ENCODE measurements at places on chromosomes 5 and 9. TPM values are rescaled to one million over a fixed set of nuclear protein-coding genes. Genes with fewer than 3 reads are reported as not detected.

DNA sequence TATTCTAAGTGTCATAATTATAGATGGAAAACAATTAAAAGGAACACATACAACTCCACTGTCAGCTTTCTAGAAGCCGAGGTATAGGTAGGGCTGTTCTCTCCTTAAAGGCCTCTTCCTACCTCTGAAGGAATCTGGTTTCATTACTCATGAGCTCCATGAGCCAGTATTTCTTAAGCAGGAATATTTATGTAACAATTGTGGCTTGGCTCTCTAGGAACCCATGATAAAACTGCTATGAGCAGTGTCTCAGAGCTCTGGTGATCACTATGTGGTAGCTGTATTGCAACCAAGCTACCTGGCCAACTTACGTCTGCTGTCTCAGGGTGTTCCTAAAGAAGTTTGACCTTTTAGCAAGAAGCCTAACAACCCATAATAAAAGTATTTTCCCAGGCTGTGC is 157.7 kb downstream of the CEP120 start:
- DNase-seq: no peak
- H3K27me3 ChIP-seq: peaks cover 6% of the 10 kb centered on the region
- no peaks in the 10 kb centered on the region for H3K4me1 ChIP-seq
- no peak overlapping the region for H3K27ac ChIP-seq
- no peaks in the 10 kb centered on the region for H3K36me3 ChIP-seq

DNA sequence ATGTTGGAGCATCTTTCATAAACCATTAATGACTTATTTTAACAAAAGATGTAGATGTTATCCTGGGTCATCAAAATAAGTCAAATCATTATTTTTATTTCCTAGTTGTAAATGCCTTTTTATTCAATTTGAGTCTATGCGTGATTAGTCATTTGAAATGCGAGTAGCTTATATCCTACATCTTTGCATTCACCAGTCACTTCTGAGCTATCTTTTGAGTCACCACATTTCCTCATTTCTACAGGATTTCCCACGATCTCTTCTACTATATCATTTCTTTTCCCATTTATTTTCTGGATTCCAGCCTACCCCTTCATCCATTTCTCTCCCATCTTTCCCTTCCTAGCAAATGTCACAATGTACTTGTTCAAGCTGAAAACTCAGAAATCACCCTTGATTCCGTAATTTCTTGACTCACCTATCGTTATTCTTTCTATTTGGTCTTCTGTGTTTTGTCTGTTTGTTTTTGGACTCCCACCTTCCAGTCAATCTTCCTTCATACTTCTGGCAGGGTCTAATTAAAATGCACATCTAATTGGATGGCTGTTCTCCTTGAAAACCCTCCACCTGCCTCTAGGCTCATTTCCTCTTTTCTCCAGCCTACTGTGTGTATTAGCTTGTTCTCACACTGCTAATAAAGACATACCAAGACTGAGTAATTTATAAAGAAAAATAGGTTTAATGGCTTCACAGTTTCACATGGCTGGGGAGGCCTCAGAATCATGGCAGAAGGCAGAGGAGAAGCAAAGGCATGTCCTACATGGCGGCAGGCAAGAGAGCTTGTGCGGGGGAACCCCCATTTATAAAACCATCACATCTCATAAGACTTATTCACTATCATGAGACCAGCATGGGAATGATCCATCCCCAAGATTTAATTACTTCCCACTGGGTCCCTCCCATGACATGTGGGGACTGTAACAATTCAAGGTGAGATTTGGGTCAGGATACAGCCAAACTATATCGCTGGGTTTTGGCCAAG is 112.4 kb downstream of the MEF2C start:
- no peaks in the 10 kb centered on the region for H3K27me3 ChIP-seq
- no peak overlapping the region for H3K4me3 ChIP-seq
- no peaks in the 10 kb centered on the region for H3K4me1 ChIP-seq
- no peak for DNase-seq

Gene ANP32B
- 156 TPM for total RNA-seq

- peaks cover 1% of the 10 kb centered on the region for H3K36me3 ChIP-seq
- no peaks in the 10 kb centered on the region for H3K27me3 ChIP-seq
- H3K4me3 ChIP-seq: no peak overlapping the region
- no peaks in the 10 kb centered on the region for H3K4me1 ChIP-seq
- H3K27ac ChIP-seq: no peak overlapping the region
Observed at GRCh38 chr5:1063661-1064382, 48.0 kb downstream of the SLC12A7 start.

Gene FCN2
- not detected for total RNA-seq

DNA sequence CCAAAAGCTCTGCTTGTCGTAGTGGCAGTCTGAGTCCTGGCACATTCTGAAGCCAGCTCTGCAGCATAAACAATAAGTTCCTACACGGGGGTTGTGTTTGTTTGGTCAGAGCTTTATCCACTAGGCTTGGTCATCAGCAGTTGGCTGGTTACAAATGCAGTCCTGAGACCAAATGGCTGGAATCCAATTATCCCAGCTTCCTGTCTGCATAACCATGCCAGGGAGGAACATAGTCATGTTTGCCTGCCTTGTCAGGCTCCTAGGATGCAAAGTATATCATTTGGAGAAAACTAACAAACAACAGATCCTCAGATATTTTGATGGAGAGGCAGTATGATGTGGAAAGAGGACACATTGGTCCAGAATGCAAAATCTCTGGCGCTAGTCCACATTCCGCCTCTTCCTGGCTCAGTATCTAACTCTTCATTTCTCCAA is 85.8 kb downstream of the FBXO38 start:
- DNase-seq: no peak
- H3K36me3 ChIP-seq: no peaks in the 10 kb centered on the region
- no peaks in the 10 kb centered on the region for H3K27me3 ChIP-seq

DNA sequence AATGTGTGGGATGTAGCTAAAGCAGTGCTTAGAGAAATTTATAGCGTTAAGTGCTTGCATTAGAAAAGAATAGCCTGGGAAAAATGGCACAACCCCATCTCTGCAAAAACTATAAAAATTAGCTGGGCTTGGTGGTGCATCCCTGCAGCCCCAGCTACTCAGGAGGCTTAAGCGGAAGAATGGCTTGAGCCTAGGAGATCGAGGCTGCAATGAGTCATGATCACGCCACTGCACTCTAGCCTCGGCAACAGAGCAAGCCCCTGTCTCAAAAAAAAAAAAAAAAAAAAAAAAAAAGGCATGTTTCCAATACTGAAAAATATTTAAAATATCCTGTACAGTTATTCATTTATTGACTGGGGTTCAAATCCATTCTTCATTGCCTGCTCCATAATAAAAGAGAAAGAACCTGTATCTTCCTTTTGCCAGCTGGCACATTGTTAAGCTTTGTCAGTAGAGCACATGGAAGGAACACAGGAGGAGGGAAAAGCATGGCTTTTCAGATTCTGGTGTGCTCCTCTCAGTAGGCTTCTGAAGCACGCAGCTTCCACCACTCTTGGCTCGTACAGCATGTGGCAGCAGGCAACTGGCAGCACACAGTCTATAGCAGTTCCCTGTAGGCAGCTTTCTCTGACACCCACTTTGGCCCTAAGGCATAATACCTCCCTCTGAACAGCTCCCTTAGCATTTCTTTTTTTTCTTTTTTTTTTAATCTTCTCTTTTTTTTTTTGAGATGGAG is 73.5 kb downstream of the TRIM36 start:
- H3K4me3 ChIP-seq: no peak overlapping the region
- H3K27me3 ChIP-seq: no peaks in the 10 kb centered on the region
- no peak overlapping the region for H3K27ac ChIP-seq
- DNase-seq: no peak
- H3K36me3 ChIP-seq: no peaks in the 10 kb centered on the region
- no peaks in the 10 kb centered on the region for H3K4me1 ChIP-seq

Gene GDA
- total RNA-seq: 5.8 TPM

DNA sequence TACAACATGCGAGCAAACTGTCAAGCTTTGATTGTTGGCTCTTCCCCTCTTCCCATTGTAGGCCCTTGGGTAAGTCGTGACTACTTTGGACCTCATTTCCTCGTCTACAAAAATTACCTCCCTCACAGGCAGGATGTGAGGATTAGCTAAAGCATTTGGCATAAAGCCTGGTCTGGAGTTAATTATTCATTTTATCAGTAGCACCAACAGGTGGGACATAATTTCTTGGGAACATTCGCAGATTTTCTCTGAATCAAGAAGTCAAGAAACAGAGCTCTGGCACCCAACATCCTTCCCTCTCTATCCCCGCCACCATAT is 39.9 kb upstream of the SEMA6A start:
- no peak for DNase-seq
- H3K4me3 ChIP-seq: no peak overlapping the region
- H3K4me1 ChIP-seq: peaks cover 5% of the 10 kb centered on the region
- H3K27me3 ChIP-seq: no peaks in the 10 kb centered on the region
- H3K27ac ChIP-seq: no peak overlapping the region
- no peaks in the 10 kb centered on the region for H3K36me3 ChIP-seq

DNA sequence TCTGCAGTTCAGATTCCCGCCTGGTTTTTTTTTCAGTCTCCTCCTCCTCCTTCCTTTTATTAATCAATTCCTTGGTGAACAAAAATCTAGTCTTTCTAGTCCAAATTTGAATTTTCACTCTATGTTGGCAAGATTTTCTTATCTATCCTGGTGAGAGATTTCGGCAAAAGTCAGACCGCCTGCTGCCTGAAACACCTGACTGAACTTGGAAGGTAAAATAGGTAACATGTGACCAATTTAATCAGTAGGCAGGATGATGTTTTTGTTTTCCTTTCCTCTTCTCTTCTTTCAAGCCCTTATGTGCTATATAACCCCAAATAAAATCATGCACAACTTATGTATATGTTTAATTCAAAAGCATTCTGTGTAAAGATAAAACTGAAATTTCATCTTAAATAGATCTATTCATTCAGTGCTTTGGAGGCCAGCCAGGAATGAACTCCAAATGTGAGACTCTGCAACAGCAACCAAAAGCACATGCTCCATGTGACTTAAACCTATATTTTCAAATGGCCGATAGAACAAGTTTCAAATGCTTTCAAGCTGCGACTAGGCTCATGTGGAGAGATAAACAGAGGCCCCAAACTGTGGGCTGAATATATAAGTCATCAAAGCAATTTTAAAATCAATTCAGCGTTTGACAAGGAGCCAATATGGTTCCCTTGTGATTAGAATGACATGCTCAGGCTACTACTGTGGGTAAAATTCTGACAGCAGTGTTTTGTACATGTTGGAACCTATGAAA is 100.4 kb upstream of the SEMA6A start:
- DNase-seq: no peak
- no peak overlapping the region for H3K27ac ChIP-seq
- H3K4me1 ChIP-seq: peaks cover 9% of the 10 kb centered on the region
- no peaks in the 10 kb centered on the region for H3K27me3 ChIP-seq

- H3K4me3 ChIP-seq: no peak overlapping the region
- DNase-seq: no peak
- H3K4me1 ChIP-seq: no peaks in the 10 kb centered on the region
- no peak overlapping the region for H3K27ac ChIP-seq
- no peaks in the 10 kb centered on the region for H3K27me3 ChIP-seq
Observed at GRCh38 chr5:39513236-39513635, 88.5 kb upstream of the DAB2 start.

DNA sequence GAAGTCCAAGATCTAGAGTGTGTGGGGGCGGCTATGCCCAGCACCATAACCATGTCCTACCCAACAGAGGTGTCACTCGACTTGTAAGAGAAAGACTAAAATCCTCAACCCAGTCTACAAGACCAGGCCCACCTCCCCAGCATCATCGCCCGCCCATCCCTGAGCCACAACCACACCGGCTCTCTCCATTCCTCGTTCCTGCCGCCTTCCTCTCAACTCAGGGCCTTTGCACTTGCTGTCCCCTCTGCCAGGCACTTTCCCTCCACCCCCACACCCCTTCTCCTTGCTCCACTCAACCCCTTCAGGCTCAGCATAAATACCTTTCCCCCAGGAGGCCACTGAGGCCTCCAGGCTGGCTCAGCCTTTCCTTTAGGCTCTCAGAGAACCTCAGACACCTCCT is 69.3 kb downstream of the PAX5 start:
- peak overlapping the region; percentile 20 for H3K27ac ChIP-seq
- H3K36me3 ChIP-seq: no peaks in the 10 kb centered on the region
- no peak overlapping the region for H3K4me3 ChIP-seq
- peaks cover 14% of the 10 kb centered on the region for H3K4me1 ChIP-seq
- H3K27me3 ChIP-seq: peaks cover 82% of the 10 kb centered on the region

Gene ADGRD2
- total RNA-seq: not detected

- no peak overlapping the region for H3K27ac ChIP-seq
- peaks cover 6% of the 10 kb centered on the region for H3K4me1 ChIP-seq
- no peak overlapping the region for H3K4me3 ChIP-seq
Observed at GRCh38 chr9:113355040-113355596, 5.8 kb downstream of the BSPRY start.

DNA sequence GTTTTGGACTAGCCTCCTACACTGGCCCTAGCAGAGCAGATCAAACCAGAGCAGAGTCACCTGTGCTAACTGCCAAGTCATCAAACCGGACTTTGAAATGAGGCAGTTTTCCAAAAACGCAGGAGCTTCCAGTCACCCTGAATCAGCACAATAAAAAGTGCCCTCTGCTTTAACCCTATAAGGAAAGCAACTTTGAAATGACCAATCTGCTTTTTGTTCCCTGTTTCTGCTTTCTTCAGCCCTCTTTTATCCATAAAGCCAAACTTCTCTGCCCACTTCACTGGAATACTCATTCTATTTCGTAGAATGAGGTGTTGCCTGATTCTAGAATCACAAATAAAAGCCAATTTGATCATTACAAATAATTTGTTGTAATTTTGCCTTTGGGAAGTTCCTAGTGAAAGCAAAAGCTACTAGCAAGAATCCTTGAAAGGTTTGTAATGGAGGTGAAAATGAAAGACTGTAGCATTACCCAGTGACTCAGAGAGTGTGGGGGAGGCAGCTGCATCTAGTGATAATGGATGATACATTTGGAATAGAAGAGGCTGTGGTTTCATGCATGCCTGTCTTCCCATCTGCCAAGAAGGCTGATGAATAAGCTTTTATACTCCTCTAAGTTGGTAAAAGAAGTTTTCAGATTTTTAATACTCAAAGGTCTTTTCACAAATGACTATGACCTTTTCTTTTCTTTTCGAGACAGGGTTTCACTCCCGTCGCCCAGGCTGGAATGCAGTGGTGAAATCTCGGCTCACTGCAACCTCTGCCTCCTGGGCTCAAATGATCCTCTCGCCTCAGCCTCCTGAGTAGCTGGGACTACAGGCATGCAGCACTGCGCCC is 14.9 kb downstream of the SPAAR start:
- peaks cover 2% of the 10 kb centered on the region for H3K4me1 ChIP-seq
- H3K27ac ChIP-seq: no peak overlapping the region
- H3K4me3 ChIP-seq: no peak overlapping the region
- H3K27me3 ChIP-seq: peaks cover 18% of the 10 kb centered on the region

Gene GPR150
- not detected for total RNA-seq

Gene PIP5K1B
- total RNA-seq: 2.0 TPM

Gene PCDHB13
- total RNA-seq: 7.4 TPM

DNA sequence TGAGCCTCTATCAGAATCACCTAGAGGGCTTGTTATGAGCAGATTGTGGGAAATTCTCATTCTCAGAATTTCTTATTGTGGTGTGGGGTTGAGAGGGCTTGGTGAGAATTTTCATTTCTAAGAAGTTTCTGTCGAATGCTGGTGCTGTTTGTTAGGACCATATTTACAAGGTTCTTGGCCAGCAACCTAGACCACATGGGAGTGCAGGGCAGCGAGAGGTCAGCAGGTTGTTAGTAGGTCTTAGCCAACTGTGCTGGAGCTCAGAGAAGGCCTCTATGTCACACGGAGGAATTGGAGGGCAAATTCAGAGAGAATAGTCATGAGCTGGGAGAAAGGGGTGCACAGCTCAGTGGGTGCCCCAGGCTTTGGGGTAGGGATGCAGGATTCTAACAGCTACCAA is 357.0 kb downstream of the LRRC70 start:
- H3K4me1 ChIP-seq: peaks cover 11% of the 10 kb centered on the region
- H3K27ac ChIP-seq: no peak overlapping the region
- no peak for DNase-seq
- H3K36me3 ChIP-seq: no peaks in the 10 kb centered on the region
- H3K27me3 ChIP-seq: no peaks in the 10 kb centered on the region
- no peak overlapping the region for H3K4me3 ChIP-seq

Gene TAF11L11
- total RNA-seq: not detected

Gene SPINK13
- total RNA-seq: not detected

Gene SLC6A7
- total RNA-seq: not detected

Data from progenitor cell of endocrine pancreas (in vitro differentiated cells).